ENCODE measurements at places on chromosomes 2 and 18. TPM values are rescaled to one million over a fixed set of nuclear protein-coding genes. Genes with fewer than 3 reads are reported as not detected.

ORC2 gene
- total RNA-seq: 23.2 TPM

ZNF804A gene
- total RNA-seq: not detected

SLC8A1 gene
- 827 TPM for total RNA-seq

GPR75 gene
- total RNA-seq: 1.6 TPM

ABCB11 gene
- total RNA-seq: not detected

PXDN gene
- 27.6 TPM for total RNA-seq

B3GNT7 gene
- 6.8 TPM for total RNA-seq

CPLX4 gene
- not detected for total RNA-seq

ABCG8 gene
- total RNA-seq: not detected

RNU2-63P gene
- not detected for total RNA-seq

RBKS gene
- total RNA-seq: 3.5 TPM

TXNDC2 gene
- total RNA-seq: not detected

IL18RAP gene
- total RNA-seq: 0.20 TPM

IL1A gene
- total RNA-seq: not detected

PHLPP1 gene
- 5.5 TPM for total RNA-seq

NPPC gene
- not detected for total RNA-seq

RDH14 gene
- 53.7 TPM for total RNA-seq

POMC gene
- 1.3 TPM for total RNA-seq

ITPRIPL1 gene
- total RNA-seq: 1.6 TPM

TTN gene
- total RNA-seq: 2,645 TPM

ANKRD36C gene
- total RNA-seq: 12.7 TPM

NCK2 gene
- 28.6 TPM for total RNA-seq

SP5 gene
- total RNA-seq: 0.20 TPM

STAT4 gene
- 3.1 TPM for total RNA-seq

GPC1 gene
- total RNA-seq: 261 TPM

TMEM247 gene
- not detected for total RNA-seq

ACVR1 gene
- 23.9 TPM for total RNA-seq

GAL3ST2 gene
- not detected for total RNA-seq

PTPRN gene
- total RNA-seq: not detected

OSBPL6 gene
- total RNA-seq: 4.2 TPM

ACMSD gene
- not detected for total RNA-seq

KCNS3 gene
- total RNA-seq: 1.7 TPM

EXOC6B gene
- 115 TPM for total RNA-seq

SYT4 gene
- not detected for total RNA-seq

EPB41L3 gene
- 5.5 TPM for total RNA-seq

TUBB8B gene
- not detected for total RNA-seq

SUMO1 gene
- 69.6 TPM for total RNA-seq

NEU2 gene
- not detected for total RNA-seq

MYO5B gene
- 1.4 TPM for total RNA-seq

GPBAR1 gene
- 1.2 TPM for total RNA-seq

CNDP1 gene
- total RNA-seq: not detected

INSIG2 gene
- 13.1 TPM for total RNA-seq

C1GALT1C1L gene
- 0.30 TPM for total RNA-seq

PTPN2 gene
- 9.0 TPM for total RNA-seq

DPYSL5 gene
- 0.13 TPM for total RNA-seq

POTEI gene
- not detected for total RNA-seq

CNRIP1 gene
- 7.4 TPM for total RNA-seq

SOCS6 gene
- 21.1 TPM for total RNA-seq
